ENCODE measurements at places on chromosomes 16 and 17. TPM values are rescaled to one million over a fixed set of nuclear protein-coding genes. Genes with fewer than 3 reads are reported as not detected.

DNA sequence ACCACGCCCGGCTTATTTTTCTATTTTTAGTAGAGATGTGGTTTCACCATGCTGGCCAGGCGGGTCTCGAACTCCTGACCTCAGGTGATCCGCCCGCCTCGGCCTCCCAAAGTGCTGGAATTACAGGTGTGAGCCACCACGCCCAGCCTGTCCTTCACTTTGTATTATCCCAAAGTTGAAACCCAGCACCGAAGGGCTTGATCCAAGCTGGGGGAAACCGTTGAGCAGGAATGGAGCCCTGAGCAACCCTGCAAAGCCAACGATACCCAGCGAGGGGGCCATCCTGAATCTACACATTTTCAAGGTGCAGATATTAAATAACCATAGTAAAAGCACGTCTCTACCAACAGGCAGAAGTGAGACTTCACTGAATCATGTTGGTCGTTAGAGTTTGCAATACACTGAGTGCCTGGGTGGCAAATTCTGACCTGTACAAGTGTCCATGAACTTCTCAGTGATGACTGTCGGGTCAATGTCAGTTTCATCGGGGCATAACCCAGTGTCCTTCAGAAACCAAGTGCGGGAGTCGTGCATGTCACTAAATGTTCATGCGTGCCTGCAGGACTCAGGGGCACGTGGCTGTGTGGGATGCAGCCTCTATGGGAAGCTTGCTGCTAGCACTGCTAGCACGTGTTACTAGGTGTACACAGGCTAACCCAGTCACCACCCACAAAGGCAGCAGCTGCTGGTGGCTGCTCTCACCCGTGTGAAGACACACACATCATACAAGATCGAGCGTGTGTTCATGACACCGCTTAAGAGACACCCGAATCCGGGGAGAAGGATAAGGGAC, 10.5 kb upstream of the RBFOX3 start:
- peak; percentile 33 for DNase-seq

The ZNF385C gene
- 3.0 TPM for total RNA-seq

DNA sequence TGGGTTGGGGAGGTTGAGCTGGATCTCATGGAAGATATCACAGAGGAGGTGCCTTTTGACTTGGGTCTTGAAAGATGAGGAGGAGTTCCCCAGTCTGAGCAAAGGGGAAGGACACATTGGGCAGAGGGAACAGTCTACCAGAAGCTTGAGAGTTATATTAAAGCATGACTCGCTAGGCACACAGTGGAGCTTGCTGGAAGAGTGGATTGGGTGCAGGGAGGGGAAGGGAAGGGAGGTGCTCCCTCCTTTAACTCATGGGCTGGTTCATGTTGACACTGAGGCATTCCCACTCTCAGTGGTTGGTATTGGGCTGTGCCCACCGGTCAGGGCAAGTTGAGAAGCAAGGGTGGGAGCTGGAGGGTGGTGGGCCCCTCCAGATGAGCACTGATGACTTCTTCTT, 5.9 kb downstream of the TMEM98 start:
- no peak for DNase-seq

- peak; percentile 65 for DNase-seq
These were observed 8.9 kb upstream of the ULK2 start for GRCh38 chr17:19876529-19877161.

- no peak for DNase-seq
These were observed 35.0 kb downstream of the PITPNC1 start for GRCh38 chr17:67412032-67412431.

The ADAD2 gene
- total RNA-seq, result not detected

DNA sequence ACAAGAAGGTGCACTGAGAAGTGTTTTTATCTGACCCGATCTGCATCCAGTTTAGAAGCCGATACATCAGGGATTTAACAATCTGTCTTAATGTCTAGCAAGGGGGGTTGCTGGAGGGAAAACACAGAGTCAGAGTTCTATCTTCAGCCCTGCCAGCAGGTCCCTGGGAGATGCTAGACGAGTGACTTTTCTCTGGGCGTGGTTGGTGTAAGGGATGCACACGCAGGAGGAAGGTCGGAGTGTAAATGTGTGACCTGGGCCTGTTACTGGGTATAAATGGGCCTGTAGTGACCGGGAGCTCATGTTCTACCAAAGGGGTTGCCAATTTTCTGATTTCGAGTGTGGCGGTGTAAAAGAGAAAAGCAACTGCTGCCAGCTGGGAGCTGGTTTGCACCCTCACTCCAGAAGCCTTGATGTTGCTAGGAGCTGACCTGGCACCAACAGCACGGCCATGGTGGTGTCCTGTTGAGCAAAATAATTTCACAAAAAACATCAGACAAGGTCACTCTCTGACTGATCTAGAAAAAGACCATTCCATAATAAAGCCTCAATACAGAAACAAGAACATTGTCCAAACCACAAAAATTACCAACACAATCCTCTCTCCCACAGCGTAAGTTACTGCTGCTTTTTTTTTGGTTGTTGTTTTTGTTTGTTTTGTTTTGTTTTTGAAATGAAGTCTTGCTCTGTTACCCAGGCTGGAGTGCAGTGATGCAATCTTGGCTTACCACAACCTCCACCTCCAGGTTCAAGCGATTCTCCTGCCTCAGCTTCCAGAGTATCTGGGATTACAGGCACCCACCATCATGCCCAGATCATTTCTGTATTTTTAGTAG, 1.3 kb upstream of the KCTD13 start:
- DNase-seq, result no peak

GRCh38 chr17:15437303-15437635, 30.2 kb downstream of the CDRT4 start:
- DNase-seq, result no peak

The NDUFB10 gene
- total RNA-seq, result 85.8 TPM

DNA sequence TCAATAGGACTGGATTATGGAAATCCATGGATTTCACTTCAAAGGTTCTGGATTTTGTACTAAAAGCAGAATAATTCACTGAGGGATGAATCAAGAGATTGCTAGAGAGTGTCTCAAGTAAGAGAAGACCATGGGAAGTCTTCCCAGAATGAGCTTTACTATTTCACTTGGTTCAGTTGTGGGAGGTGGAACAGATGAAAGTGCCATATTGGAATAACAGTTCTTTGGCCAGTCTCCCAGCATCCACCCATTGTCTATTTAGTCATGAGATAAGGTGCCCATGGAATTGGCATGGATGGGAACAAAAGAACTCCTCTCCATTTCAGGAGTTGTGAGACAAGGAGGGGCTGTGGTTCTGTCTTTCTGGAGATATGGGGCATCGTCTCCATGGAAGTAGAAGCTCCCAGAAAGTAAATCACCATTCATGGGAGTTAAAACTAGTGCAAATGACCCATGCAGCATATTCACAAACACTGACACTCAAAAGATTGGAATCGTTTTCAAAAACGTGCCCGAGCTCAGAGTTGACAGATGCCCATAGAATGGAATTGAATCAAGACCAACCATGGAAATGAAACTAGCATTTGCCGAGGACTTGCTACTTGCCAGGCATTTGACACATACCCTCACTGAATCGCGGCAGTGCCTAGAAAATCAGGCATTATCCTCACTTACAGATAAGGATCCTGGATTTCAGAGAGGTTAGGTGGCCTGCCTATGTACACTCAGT, 36.2 kb upstream of the CLEC3A start:
- DNase-seq, result no peak

The SLC43A2 gene
- 30.8 TPM for total RNA-seq

The NPIPB8 gene
- 7.5 TPM for total RNA-seq

GRCh38 chr17:79669861-79670260, 59.0 kb upstream of the RBFOX3 start:
- DNase-seq, result no peak

The FBRS gene
- total RNA-seq, result 57.1 TPM

DNA sequence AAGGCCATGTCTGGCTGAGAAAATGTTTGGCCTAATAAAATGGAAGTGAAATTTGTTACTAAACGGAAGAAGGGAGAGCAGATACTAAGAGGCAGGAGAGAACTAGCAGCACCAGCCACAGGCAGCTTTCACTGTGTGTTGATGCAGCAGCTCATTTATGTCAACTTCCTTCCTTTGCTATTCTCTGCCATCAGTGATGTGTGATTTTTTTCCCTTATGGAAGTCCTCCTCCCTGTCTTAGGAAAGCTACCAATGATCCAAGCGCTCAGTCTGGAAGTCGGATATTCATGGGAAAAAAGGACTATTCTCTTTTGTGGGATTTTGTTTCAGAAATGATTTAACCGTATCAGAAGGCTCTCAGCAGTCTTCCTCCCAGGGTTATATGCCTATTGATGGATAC, 1629.2 kb downstream of the CDH8 start:
- no peak for DNase-seq

- DNase-seq, result no peak
These were observed 161.6 kb upstream of the PIRT start for GRCh38 chr17:10999484-10999883.

The LGALS9 gene
- 41.8 TPM for total RNA-seq

- DNase-seq, result no peak
These were observed 6.7 kb downstream of the GPR142 start for GRCh38 chr17:74373838-74374606.

The CCNF gene
- 1.8 TPM for total RNA-seq

DNA sequence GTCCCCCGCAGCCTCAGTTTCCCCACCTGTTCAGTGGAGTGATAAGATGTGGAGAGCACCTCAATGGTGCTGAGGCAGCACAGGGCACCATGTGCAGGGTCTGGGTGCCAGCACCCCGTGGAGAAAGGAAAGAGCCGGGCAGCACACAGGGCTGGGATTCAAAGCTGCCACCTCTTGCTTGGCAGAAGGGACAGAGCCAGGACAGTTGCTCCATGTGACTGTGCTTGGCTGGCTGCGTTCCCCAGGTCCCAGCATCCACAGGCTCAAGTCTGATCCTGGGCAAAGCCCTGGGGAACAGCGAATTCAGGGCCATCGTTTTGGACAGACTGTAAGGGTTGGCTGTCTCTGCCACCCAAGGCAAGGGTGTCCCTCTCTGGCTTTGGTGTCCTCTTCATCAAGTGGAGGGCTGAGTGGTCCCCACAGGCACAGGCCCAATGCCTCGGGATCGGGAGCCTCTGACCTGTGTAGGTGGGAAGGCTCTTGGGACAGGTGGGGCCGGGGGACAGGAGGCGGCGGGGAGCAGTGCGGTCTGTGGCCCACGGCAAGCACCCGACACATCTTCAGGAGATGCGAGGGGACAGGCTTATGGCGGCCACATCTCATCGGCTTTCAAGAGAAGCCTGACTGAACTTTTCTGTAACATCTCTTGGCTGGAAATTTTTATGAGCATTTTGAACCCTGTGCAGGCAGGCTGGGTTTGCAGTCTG, 8.5 kb downstream of the ZNF469 start:
- DNase-seq, result no peak

DNA sequence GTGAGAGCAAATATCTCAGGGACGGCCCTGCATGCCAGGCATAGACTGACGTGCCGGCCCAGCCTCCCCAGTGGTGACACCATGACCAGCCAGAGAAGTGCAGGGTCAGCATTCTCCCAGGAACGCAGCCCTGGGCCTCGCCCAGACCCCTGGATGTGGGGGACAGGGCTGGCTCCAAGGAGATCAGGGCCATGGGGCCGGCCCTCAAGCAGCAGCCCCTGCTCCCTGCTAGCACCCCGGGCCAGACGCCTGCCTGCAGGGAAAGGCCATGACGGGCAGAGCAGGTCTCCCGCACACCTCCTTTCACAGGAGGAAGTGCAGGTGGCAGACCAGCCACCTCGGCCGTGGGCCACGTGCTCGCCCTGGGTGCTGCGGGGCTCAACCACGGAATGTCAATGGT, 9.5 kb downstream of the NDUFAF8 start:
- DNase-seq, result no peak

- DNase-seq, result no peak
These were observed 7.9 kb downstream of the TSNAXIP1 start for GRCh38 chr16:67814567-67814966.

- no peak for DNase-seq
These were observed 70.5 kb downstream of the AATF start for GRCh38 chr17:37019117-37019740.

DNA sequence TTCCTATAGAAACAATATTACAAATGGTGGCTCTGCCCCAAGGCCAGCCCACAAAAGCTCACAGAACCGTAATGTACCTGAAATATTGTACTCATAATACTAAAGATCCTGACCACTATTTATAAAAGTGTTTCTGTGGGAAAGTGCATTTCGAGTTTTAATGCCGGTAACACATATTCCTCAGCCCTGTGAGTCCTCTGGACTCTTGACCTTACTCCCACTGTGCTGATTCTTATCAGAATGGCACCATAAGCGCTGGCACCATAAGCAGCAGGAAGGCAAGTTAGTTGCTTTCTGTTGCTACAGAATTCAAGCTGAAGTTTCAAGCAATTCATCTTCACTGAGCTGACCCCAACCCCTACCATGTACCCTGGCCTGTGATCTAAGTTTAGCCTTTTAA, 36.4 kb upstream of the MED13 start:
- DNase-seq, result no peak
